Foreskin melanocyte (primary cell): ENCODE measurements at places on chromosomes 5 and 9.

DNA sequence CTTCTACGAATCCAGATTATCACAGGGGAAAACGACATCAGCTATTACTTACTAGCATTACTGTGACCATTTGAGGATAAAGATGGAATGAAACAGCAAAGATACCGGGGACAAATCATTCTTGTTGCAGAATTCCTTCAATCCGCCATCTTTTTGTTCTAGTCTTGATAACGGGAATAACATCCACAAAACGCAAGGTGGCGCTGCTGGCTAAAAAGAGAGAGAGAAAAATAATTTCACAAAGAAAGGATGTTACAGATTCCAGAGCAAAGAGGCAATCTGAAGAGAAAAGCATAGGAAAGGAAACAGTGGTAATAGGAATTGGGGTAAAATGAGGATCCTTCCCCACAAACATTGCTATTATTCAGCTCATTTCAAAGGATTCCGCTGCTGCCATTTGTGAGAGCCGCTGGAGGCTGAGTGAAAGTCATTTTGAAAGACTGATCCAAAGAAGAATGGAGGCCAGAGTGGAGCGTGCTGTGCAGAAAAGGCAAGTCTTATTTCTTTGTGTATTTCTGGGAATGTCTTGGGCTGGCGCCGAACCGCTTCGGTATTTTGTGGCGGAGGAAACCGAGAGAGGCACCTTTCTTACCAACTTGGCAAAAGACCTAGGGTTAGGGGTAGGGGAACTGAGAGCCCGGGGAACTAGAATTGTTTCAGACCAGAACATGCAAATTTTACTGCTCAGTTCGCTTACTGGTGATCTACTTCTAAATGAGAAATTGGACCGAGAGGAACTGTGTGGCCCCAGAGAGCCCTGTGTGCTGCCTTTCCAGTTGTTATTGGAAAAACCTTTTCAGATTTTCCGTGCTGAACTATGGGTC is at the start of gene PCDHB7:
Gene PCDHB7, plus strand, starts transcription at position 264 of the 824 bp plus-strand sequence. Its CDS starts 192 bp downstream, at position 456.
- DNase-seq = no peak

DNA sequence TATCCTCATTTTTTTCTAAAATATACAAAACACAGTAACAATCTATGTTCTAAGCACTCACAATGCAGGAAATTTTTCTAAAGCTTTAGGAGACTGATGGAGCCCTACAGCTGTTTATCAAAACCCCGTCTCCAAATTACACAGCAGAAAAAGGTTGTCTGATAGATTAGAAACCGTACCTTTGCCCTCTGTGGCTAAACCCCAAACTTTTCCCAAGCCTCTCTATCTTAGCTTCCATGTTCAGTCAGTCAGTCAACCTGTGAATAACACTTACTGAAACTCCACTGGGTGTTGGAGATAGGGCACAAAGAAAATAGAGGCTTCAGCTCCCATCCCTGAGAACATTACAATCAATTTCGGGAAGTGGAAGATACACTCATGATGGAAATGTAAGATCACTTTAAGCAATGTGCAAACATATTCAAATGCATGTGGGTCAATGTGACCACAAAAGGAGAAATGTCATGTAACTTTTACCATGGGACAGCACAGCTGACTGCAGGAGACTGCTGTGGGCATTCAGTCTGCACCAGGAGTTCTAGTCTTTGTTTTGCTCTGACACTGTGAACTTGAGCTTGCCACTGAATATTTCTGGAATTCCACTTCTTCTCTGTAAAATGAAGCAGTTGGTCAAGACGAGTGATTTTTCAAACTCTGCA is 279.5 kb upstream of the PIK3R1 start:
- DNase-seq = no peak

GRCh38 chr5:109759306-109759705 is 69.6 kb downstream of the MAN2A1 start:
- no peak for DNase-seq

DNA sequence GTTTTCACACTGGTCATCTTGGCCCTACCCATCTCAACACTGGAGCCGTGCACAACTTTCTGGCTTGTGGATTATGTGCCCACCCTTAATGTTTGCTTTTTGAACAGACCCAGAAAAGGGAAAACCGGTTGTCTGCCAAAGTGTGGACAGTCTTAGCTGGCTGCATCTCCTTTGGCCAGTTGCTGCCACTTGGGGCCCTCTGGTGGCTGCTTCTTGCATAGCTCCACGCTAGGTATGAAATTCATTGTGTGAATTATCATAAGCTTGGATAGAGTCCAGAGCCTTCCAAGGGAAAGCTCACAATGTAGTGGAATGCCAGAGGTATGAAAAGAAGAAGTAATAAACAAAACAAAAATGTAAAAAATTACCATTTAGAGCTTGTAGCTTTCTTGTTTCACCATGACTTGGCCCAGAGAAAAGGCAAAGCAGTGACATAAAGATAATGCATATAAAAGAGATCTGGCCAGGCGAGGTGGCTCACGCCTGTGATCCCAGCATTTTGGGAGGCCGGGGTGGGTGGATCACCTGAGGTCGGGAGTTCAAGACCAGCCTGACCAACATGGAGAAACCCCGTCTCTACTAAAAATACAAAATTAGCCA is 12.5 kb upstream of the SLC36A3 start:
- DNase-seq = peak; percentile 54

GRCh38 chr5:76696251-76696650 is 19.7 kb upstream of the F2R start:
- no peak for DNase-seq

DNA sequence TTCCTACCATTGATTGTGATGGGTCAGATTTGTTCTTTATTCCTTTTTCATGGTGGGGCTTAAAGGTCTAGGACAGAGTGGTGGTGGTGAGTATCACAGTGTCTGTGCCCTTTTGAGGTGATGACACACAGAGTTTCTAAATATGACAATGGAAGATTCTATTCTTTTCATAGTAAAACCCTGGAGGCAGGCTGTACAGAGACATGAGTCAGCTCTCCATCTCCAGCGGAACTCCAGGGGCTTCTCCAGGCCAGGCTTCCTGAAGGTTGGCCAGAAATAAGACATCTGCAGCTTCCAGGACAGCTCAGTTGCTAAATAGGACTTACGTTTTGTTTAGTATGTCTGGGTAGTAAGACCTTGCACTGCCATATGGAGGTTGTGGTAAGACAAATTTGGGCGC is 229.5 kb downstream of the CD180 start:
- DNase-seq = no peak

DNA sequence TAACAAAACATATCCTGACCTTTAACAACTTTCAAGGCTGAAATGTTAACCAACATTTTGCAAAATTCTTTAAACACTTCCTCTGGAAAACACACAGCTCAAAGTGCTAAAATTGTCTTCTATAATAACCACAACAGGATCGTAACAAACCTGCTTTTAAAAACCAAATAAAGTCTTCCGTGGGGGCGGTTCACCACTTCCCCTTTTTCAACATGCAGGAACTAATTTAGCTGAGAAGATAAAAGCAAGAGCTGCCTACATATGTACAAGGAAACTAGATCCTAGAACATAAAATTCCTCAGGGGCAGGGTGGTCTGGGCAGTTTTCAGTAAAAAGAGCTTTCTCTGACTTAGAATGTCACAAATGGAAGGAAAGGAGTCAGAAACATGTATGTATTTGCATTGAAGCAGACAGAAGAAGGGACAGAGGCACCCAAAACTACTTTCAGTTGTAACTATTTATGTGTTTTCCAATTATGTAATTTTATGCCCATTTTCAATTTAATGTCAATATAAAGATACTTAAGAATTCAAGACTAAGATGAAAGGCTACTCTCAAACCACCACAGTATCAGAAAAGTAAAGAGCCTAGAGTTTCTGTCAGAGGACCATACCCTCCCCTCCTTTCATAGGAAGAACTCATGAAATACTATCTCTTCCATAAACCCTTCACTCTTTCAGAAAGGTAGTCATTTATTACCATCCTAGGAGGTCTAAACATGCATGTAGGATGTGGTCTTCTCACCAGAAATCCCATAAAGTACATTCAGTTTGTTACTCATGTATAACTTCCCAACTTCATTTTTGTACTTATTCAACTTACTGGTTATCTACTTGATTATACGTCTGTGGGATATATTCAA is 185.9 kb upstream of the RASA1 start:
- DNase-seq = no peak

DNA sequence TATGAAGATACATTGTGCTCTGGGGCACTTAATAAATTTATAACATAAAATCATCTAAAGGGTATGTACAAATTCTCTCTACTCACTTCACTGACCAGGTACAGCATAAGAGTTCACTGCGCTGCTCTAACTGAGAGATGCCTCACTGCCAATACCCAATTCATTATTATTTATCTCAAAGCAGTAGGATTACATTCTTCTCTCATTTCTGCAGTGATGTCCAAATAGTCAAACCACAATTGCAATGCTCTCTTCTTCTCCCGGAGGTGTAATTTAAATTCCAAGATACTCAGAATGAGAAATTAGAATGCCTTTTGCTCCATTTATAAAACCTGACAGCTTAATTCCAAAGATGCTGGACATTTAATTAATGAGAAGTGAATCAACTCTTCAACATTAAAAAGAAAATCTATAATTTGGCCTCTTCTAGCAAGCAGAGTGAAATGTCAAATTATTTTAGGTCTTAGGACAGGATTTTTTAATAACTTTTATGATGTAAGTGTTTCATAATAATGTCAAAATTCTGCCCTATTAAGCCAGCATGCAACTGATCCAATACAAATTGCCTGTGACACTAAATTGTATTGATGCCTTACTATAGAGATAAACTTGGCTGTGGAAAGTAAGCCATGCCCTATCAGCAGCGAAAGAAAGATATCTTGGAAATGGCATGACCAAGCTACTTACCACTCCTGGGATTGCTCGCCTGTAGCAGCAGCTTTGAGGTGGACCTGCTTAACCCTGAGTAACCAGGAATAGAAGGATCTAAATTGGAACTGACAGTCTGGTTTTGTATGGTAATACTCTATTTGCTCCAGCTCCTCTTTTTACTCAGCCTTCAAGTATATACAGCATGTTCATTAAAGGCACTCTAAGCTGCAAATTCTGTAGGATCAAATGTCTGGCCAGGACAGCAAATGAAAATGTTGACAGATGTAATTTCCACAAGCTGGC is 374.2 kb upstream of the TYRP1 start:
- no peak for DNase-seq

- DNase-seq = no peak
Measured at GRCh38 chr9:72022841-72023240, 37.6 kb downstream of the C9orf57 start.

DNA sequence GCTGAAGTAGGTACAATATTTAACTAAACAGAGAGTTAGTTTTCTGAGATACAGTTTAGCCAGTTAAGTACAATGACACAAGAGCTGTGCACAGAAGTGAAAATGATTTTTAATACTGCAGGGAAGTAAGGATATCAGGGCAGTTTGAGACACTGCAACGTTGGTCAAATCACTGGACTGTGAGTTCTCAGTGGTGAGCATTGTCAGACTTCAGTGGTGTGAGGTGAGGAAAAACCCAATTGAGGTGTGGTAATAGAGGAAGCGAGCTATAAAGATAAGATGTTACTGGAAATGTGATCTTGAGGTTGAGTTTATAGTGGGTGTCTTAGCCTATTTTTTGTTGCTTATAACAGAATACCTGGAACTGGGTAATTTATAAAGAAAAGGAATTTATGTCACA is 12.8 kb upstream of the FBXL7 start:
- DNase-seq = no peak

DNA sequence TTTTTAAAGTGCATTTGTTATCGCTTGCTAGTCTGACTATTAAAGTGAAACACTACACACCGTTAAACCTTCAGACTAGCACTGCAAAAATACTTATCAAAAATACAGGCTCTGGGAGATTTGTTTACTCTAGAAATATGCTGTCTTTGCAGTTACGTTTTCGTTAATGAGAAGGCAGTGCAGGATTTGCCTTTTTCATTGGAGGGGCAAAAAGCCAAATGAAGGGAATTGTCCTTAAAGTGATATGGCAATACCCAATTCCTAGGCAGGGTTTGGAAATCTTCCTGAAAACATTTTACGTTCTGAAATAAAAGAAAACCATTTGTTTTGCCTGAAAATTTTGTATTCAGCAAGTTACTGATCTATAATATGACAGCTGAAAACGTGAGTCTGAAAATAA is 1800.2 kb downstream of the MAT2B start:
- no peak for DNase-seq

DNA sequence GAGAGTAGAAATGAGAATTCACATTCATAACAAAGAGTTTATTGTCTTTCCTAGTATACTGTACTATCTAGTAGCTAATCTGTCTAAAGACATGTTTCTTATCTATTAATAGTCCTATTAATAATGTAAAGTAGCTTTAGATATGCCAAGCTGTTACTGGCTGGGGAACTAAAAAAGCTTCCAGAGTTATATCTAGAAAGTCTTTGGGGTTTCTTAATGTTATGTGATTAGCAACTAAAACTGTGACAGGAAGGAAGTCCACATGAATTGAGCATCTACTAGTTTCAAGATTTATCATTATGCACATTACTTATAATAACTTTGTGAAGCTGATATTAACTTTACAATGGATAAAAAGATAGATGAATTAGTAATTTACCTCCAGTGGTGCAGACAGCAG is 122.7 kb upstream of the CDKN2B start:
- DNase-seq = no peak

- no peak for DNase-seq
Measured at GRCh38 chr9:78680196-78680595, 383.3 kb downstream of the PSAT1 start.

- no peak for DNase-seq
Measured at GRCh38 chr5:25516141-25516540, 871.4 kb upstream of the CDH10 start.

GRCh38 chr5:111668477-111669414 is 88.2 kb downstream of the NREP start:
- peak; percentile 18 for DNase-seq

DNA sequence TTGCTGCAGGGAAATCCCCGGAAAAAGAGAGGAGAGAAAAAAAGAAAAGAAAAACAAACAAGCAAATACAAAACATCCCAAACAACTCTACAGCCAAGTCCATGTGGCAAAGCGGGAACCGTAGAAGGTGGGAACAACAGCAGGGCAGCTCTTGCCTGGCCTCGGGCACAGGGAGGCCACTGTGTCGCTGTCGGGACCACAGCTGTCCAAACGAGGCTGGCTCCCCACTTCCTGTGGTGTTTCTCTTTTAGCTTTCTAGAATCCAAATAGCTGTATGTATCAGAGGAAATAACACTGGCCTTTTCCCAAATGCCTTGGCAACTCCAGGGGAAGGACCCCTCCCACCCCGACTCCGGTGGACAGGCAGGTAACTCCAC is 41.6 kb upstream of the EQTN start:
- DNase-seq = no peak

DNA sequence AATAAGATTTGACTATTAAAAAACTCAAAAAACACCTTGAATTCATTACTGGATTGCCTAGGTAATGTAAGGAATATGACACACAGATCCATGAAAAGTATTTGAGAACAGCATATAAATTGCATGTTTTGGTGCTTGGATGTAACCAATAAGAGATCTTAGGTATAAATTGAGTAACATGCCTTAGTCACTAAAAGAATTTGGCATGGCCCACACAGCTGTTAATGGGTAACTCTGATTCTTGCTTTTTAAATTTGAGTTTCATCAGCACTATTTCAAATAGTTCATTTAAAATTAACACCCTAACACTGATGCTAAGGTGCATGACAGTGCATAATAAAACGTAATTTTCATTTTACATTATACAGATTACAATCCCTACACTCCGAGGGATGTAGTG is 779.3 kb upstream of the WWC1 start:
- no peak for DNase-seq
